Non-pigmented ciliary epithelial cell (primary cell): ENCODE measurements at places on chromosomes 7 and 10.

DNA sequence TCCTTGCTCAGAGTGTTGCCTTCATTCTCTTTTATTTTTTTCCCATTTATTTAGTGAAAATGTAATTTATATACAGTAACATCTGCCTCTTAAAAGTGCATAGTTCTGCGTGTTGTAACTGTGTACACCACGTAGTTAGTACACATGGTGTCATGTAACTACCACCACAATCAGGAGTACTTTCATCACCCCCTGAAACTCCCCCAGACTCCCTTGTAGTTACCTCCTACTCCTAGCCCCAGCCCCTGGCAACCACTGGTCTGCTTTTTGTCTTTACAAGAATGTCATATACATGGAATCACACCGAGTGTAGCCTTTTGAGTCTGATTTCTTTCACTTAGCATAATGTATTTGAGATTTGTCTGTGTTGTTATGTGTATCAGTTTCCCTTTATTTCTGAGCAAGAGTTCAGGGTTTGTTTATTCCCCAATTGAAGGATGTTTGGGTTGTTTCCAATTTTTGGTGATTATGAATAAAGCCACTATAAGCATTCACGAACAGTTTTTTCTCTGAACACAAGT is 50.6 kb downstream of the GRK5 start:
- no peak for DNase-seq

DNA sequence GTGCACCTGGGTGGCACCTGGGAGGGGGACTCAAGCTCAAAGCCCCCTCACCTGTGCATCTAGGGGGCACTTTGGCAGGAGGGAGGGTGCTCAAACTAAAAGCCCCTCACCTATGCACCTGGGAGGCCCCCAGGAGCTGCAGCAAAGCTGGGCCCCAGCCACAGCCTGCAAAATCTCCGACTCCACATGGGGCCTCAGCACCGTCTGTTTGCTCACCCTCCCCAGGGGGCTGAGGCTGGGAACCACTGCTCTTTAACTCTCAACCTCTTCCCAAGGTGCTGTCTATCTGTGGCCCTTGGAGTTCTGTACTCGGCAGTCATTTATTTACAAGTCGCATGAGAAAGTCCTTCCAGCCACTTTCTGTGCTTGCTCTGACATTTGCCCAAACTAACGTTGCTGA is 458.4 kb downstream of the DNAJB6 start:
- DNase-seq, result no peak

DNA sequence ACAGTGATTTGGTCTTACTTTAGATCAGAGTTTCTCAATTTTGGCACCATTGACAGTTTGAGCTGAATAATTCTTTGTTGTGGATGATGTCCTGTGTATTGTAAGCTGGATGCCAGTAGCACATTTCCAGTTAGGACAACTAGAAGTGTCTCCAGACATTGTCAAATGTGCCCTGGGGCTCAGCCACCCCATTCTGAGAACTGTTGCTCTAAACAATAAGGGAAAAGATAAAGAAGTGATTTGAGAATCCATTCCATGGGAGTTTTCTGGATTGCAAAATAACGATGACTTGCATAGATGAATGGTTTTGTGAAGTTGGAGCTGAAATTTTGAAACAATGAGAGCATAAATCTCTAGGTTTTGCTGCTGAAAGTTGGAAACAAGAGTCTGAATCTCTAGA is 44.6 kb downstream of the NUP205 start:
- no peak for DNase-seq

GRCh38 chr10:127948791-127949190 is 41.9 kb downstream of the PTPRE start:
- DNase-seq, result no peak

DNA sequence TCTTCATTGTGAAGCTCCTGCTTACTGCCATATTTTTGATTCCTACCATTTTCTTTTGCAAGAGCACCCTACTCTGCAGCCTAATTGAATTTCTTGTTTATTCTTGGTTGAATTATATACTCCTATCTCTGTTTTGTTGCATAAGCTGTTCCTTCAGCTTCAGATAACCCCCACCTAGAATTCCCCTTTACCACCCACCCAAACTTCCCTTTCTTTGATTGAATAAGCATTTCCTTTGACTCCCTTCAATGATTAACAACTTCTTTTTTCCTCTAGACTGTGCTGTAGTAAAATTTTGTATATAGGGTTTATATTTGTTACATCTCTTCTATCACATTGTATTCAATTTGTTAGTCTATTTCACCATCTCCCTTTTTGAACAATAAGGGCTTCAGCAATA is 168.1 kb downstream of the GPR37 start:
- no peak for DNase-seq

- DNase-seq, result no peak
Measured at GRCh38 chr7:96997512-96998032, 7.8 kb upstream of the DLX6 start.

DNA sequence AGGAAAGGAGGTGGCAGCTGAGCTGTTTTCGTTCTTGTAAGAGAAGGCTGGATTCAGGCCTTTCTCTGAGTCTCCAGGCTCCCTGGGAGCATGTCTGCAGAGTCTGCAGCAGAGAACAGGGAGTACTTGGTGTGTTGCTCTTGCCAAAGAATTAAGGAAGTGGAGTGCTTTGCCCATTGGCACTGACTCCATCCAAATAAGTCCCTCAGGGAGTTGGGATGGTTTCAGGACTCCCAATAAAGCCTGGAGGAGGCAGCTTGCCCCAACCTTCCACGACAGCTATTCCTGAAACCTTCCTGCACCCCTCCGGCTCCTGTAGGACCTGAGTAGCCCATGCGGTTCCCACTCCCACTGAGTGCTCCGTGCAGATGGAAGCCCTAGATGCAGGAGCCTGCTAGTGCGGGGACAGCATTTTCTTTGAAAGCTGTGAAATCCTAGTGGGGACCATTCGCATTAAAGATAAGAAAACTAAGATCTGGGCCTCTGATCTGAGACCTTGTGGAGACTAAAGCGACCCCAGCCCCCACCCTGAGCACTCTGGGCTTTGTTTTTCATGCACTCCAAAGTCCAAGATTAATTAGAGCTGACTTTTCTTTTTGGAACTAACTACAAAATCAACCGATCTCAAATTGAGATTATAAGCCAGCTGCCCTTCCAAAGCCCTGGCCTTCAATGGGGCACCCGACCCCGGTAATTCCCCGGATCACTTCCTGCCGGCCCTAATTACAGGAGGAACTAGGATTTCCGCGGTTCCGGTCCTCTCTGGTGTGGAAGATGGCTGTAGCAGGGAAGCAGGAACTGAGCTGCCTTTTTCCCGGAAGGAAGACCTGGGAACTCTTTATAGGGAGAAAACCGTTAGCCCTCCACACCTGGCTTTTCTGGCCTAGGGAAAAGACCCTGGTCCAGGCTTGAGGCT is 110.2 kb downstream of the COL13A1 start:
- DNase-seq, result no peak

DNA sequence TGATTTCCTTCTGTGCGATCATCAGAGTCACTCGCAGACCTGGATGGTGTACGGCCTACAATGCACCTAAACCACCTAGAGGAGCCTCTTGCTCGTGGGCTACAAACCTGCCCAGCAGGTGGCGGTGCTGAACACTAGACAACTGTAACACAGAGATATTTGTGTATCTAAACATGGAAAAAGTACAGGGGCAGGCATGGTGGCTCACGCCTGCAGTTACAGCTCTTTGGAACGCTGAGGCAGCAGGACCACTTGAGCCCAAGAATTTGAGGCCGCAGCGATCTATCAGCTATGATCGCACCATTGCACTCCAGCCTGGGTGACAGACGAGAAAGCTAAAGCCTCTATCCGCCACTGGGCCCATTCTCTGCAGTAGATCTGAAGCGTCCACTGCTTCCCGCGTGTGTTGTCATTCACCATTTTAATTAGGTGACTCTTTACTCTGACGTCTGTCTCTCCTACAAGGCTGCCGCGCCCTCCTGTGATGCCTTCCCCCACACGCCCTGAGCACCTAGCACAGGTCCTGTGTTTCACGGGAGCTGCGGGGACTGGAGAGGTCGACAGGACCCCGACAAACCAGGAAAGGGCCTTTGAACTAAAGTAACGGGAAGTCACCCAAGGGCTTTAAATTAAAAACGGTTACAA is 774 bp downstream of the TUBGCP2 start:
- no peak for DNase-seq

- DNase-seq, result no peak
Measured at GRCh38 chr7:71285571-71286145, 153.7 kb downstream of the GALNT17 start.

DNA sequence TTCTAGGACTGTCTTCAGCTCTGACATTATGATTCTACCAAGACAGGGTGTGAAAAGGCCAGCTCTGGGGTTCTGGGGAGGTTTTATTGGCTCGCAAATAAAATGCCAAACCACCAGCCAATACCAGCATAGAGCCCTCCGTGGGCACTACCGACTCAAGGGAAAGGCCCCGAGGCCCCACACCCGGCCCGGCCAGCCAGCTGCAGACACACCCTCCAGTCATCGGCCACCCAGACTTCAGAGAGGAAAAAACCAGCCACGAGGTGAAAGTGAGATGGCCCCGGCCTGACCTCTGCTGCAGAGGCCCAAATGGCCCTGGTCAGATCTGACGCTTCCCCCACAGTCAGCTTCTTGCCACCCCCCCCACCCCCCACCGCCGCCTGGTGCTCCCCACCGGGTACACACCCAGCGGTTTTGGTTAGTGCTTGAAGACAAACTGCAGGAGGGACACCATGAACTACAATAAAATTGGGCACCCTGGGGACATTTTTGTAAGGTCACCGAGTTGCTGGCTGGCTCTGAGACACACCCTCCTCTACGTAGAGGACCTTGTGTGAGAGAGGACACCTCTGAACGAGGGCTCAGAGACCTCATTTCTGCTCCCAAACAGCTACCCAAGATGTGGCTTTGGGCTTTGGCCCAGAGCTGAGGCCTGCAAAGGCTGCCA is 79.9 kb downstream of the PRKAG2 start:
- no peak for DNase-seq

- DNase-seq, result no peak
Measured at GRCh38 chr10:95867866-95868265, 39.9 kb upstream of the CC2D2B start.

GRCh38 chr7:50454968-50455367 is 4.8 kb upstream of the FIGNL1 start:
- DNase-seq, result no peak

- DNase-seq, result peak; percentile 55
Measured at GRCh38 chr10:88553116-88553752, 29.9 kb downstream of the RNLS start.

DNA sequence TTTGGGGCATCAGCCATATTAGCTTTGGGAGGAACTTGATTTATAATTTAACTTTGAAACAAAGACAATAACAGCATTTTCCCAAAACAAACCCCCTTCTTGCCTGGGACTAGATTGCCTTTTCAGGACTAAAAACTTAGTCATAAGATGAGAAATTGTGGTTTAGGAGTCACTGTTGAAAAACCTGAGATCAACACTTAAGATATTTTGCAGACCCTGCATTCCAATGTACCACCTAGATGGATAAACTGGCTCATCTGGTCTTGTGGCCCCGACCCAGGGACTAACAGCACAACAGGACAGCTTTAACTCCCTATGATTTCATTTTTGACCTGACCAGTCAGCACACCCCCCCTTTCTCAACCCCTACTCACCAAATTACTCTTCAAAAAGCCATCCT is 1165.4 kb downstream of the XPNPEP1 start:
- no peak for DNase-seq

GRCh38 chr7:103129702-103130549 is 19.0 kb downstream of the NAPEPLD start:
- no peak for DNase-seq

DNA sequence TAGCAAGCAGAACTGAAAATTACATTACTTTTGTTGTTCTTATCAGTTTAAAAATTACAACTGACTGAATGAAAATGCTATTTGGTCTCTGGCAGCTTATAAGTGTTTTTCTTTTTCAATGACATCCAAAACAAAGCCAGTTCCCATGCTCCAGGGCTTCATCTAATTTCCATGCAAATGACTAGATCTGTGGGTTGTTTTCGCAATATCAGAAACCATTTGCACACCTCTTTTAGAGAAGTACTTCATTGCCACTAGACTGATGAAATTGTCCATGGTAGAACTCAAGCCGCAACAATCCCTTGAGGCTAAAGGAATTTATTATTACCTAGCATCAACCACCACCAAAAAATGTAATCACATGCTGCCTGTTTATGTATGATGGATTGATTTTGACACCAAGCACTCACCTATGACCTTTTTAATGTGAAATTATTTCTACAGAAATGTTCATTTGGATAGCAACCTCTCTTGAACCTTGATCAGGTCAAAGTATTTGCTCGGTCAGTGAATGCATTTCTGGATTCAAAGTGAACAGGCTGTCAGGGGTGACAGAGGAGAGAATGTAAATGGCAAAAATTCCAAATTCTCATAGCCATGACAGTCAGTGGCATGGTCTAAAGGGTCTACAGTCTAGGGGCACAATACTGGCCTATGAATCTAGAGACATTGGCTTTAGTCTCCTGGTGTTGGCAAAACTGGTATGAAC is 769.3 kb downstream of the SORCS1 start:
- no peak for DNase-seq
